ENCODE measurements at places on chromosomes 7 and 10.

GRCh38 chr10:18164093-18164492, 23.9 kb downstream of the CACNB2 start:
- no peak for DNase-seq

DNA sequence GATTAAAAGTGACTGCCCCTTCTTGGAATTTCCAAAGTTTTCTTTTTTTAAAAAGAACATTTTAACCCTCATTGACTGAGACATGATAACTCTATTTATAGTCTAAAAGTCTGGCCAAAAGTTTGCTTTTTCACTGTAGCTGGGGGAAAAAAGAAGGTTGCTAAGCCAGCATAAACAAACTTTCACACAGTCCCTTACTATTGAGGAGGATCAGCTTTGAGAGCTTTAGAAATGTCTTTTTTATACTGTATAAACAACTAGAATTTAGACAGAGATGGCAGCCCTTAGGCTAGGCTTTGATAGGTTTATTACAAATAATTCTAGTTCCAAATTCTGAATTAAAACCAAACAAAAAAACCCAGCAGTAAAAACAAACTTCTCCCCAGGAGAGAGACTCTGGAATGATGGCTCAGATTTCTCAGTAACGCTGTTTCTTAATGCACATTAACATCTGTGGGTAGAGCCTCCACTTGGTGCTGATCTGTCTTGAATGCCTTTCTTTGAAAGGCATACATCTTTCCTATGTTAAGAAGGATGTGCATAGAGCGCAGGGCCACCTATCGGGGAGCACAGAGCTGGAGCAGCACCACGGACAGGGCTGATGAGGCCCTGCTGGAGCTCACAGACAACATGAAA, 100.9 kb upstream of the PDLIM1 start:
- peak; percentile 17 for DNase-seq

- DNase-seq = no peak
These were observed 100.0 kb downstream of the VPS50 start for GRCh38 chr7:93332172-93332571.

DNA sequence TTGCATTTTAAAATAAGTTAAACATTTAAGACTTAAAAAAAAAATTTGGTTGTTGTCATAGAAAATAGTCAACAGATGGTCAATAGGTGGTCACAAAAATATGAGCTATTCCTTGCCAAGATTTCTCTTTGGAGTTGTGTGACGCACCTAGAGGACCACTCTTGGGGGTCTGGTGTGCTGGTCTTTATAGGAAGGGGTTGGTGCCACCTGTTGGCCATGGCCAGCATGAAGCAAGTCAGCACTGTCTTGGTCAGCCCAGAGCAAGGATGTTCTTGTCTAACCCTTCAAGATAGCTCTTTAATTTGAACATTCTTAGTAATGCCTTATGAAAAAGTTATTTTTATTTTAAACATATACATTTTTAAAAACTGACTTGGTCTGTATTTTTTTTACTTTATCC, 267.9 kb upstream of the CNTNAP2 start:
- no peak for DNase-seq

DNA sequence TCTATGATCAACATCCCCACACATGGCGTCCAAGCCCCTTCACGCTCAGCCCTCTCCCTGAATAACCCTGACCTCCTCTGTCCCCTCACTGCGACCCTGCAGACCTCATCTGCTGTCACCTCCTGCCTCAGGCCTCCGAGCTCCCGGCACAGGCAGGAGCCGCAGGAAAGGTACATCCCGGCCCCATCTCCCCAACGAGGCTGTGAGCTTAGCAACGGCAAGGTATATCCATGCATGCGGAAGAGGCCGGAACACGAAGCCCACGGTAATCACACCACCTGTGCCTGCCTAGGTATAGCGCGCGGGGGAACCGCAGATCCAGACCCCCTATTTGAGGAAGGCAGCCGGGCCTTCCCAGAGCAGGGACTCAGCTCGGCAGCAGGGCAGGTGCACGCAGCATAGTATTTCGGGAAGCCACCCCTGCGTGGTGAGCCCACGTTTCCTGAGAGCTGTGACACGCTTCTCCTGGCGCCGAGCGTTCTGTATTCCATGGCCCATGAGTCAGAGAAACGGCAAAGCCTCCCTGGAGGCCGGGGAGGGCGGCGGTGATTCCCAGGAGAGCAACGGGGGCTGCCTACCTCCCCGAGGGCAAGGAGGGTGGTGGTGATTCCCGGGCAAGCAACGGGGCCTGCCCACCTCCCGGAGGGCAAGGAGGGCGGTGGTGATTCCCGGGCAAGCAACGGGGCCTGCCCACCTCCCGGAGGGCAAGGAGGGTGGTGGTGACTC, 50.1 kb upstream of the DNAAF5 start:
- no peak for DNase-seq

- DNase-seq = no peak
These were observed 32.7 kb upstream of the FZD8 start for GRCh38 chr10:35674843-35675242.

DNA sequence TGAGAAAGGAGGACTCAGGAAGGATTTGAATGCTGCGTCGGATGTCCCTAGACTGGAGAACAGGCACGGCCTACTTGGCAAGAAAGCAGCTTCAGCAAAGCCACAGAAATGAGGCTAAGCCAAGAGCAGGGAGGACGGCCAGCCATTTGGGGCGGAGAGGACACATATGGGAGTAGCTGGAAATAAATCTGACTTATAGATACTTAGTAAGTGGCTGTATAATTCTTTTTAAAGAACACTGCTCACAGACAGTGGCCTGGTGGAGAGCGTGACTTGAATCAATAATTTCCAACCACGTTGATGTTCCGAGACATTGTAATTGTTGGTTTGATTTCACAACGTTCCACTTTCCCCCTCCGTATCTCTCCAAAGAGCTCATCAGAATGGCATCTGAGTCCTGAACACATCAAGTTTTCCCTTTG, 67.7 kb upstream of the JCAD start:
- no peak for DNase-seq

GRCh38 chr7:20441346-20441745, 110.6 kb downstream of the ITGB8 start:
- no peak for DNase-seq

GRCh38 chr7:92133133-92133736, 1.0 kb downstream of the CYP51A1 start:
- DNase-seq = no peak

DNA sequence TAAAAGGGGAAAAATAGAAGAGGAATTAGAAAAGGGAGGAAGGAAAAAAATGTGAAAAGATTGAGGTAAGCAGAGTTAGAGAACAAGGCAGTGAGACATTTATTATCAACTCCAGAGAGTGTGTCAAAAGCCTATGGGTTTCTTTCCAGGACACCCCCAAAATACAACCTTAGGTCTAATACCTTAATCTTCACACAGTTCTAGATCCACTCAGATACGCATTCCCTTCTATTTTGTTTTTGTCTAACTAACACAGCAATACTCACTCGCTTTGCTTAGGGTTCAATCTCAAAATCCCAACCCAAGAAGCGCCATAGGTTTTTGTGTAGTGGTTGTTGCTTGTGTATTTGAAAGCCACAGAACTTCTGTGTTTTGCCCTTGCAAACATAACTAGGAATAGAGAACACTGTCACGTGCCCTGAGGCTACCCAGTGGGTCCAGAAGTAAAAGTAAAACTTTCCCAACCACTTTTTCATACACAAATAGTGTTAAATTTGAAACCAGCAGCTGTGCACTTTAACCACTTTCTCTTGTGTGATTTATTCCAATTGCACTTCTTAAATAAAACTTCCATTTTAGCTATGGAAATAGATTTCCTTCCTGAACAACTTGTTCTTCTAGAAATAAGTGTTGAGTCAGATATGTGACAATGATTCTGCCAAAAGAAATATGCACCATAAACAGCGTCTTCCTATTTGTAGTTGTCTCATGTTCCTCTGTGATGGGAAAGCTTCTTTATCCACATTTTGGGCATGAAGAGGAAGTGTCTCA, 414.7 kb upstream of the GHITM start:
- DNase-seq = no peak

DNA sequence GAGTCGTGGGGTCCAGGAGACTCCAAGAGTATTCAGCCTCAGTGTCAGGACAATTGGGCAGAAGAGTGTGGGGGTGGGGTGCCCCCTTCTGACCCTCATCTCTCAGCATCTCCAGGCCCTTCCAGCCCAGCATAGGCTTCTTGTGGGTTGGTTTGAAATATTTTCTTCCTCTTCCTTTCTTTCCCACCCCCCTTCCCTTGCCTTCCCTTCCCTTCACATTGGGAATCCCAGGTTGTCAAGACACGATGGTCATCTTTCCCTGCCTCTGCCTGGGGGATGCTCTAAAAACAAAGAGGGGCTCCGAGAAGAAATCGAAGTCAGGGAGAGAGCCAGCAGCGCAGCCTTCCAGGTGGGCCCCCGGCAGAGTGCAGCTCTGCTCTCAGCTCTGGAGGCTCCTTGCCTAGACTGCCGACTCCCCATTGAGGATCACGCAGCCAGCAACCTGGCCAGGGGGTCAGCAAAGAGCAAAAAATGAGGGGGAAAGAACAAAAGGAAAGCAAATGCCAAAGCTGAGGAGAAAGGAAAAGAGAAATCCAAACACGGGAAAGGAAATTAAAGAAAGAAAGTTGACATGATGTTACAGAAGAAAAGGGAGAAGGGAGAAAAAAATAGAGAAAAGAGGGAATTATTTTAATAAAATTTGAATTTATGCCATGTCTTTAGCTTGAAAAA, 1.5 kb downstream of the PAX2 start:
- no peak for DNase-seq

DNA sequence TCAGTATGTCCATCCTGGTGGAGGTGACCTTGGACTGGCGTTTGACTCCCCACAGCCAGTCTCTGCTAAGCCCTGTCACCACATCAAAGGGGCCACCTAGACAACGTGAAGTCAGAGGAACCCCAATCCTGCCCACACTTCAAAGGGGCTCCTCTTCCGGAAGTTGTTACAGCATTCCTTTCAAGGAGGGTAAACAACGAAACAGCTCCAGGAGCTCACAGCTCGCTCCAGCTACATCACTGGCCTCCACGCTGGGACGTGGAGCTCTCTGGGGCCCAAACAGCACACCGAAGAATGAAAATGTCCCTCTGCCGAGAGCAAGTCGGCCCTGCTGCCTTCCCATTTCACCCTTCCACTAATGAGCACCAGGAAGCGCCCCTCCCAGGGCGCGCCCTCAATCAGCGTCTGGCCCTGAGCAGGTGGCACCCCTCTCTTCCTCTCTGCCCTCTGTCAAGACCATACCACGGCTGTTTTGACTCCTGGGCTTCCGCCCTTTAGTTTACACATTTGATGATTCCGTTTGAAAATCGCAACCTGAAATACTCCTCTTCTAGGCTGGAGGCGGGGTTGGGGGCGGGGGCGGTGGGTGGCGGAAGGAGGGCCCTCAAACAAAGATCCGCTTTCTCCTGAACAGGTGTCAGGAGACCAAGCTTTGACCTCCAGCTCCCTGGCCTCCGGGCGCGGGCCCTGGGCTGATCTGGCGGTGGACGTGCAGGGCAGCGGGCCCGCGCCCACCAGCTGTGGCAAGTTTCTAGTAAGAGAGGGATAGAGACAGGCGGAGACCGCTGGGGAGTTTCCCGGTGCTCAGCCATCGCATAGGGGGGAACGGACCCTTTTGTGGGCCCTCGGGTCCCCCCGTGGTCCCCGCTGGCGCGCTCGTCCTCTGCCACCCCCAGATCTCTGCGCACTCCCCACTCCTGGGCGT, 53.1 kb upstream of the KDM7A start:
- DNase-seq = no peak

GRCh38 chr10:75398692-75399460, 2.7 kb downstream of the ZNF503 start:
- DNase-seq = no peak

DNA sequence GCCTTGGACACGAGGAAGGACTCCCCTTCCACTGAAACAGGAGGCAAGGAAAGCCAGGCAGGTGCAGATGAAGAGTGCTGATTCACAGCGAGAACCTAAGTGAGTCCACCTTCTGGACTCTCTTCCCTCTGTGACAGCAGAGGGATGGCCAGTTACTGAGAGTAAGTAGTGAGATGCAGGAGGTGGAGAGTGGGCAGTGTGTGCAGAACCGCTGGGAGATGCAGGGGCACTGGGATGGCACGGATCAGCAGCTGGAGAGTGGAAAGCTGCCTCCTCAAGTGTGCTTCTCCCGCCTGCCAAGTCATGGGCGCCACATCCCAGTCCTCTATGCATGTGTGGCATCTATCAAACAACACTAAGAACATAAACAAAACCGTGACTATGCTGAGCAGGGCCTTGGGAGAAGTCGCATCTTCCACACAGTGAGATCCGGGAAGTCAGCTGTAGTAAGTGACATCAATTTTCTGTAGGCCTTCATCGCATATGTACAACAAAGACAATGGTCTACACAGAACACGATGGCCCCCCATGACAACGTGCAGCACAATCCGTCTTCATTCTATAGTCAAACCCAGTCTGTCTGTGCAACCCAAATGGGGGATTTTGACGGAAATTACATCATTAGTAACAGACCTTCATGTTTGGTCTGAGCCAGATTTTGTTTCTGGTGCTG, 217.4 kb upstream of the KLF14 start:
- DNase-seq = no peak

DNA sequence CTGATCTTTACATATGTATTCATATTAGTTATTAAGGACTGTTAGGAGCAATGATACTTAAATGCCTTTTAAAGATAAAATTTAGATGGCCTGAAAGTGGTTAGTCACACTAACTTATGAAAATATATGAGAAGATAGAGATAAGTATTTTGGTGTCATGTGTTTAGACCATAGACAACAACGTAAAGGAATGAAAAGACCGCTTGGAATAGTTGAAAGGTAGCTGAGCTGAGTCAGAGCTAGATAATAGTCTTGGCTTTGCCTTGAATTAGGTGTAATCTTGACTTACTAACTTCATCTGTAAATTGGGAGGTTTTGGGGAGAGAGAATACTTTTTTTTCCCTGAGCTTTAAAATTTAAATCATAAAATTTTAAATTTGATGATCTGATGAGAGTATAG, 127.0 kb downstream of the LYZL1 start:
- no peak for DNase-seq

DNA sequence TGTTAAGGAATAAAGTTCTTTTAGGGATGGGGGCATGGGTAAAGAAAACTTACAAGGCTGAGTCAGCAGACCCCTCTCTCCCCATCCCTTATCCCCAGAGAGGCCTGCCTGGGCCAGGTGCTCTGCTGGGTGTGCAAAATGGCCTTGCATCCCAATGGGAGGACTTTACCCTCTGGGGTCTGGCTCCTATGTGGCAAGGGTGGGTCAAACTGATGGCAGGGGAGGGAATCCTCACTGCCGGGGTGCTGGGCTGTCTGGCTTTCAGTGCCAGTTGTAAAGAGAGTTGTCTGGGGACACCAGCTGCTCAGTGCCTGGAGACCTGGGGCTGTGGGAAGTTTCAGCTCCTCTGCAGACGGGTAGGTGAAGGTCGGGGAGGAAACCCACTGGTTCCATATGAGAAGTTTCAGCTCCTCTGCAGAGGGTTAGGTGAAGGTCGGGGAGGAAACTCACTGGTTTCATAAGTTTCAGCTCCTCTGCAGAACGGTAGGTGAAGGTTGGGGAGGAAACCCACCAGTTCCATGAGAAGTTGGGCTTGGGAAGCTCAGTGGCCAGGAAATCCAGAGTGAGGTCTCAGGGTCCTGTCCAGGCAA, 127.2 kb upstream of the PODXL start:
- DNase-seq = no peak

- no peak for DNase-seq
These were observed 6.4 kb downstream of the MYL10 start for GRCh38 chr7:101622609-101623173.
